ENCODE measurements at places on chromosomes 16 and 17. TPM values are rescaled to one million over a fixed set of nuclear protein-coding genes. Genes with fewer than 3 reads are reported as not detected.

GRCh38 chr17:42660692-42661345, 1.7 kb downstream of the TUBG2 start:
- DNase-seq = no peak

- no peak for DNase-seq
Measured at GRCh38 chr17:11628374-11628773, 30.1 kb downstream of the DNAH9 start.

GRCh38 chr16:8519643-8520042, 70.7 kb downstream of the TMEM114 start:
- no peak for DNase-seq

- no peak for DNase-seq
Measured at GRCh38 chr16:78060295-78060694, 37.9 kb downstream of the CLEC3A start.

DNA sequence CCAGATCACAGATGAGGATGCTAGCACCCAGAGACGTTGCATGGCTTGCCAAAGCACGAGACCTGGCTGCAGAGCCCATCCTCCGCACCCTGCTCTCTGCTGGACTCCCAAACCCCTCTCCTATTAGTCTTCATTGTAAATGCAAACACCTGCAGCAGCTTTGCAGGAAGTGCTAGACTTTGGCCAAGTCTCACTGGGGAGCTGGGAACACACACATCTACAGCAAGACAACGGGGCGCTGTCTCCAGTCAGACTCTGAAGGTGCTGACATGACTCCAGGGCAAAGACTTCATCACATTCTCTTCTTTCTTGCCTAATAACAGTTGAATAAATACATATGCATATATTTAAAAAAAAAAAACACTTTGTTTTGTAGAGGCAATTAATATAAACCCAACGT, 43.8 kb downstream of the CYTH1 start:
- no peak for DNase-seq

DNA sequence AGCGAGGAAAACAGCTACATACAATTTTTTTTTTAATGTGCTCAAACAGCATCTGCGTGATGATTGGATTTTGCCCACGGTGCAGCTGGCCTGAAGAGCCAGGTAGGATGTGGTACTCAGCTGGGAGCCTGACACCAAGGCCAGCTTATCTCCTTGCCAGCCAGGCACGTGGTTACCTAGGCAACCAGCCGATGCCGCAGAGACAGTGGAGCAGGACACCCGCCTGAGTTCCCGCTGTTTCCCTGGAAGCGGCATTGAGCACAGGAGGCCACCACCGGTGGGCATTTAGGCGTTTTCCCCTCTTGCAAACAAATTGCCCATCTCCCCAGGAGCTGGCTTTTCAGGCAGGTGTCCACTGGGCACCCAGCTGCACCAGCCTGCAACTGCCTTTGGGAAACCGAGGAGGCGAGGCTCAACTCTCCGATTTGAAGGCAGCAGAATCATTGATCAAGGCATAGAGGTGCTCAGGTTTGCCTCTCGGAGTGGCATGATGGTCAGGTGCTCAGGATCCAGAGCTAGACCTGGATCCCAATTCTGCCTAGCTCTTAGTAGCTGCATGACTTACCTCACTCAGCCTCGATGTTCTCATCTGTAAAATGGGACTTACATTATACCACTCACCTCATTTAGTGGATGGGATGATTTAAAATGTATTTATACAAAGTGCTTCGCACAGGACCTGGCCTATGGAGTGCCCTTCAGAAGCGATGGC, 137.5 kb upstream of the PLCG2 start:
- DNase-seq = no peak

DNA sequence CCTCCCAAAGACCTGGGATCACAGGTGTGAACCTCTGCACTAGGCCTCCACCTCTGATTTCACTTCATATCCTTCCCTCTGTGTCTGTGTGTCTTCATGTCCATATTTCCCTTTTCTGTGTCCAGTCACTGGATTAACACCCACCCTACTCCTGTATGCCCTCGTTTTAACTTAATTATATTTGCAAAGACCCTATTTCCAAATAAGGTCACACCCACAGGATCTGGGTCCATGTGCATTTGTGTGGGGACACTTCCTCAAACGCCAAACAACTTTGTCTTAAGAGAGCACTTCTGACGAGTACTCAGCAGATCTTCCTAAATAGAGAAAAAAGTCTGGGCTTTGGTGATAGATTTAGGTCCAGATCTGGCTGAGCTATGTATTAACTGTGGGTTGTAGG, 56.3 kb downstream of the MPHOSPH6 start:
- no peak for DNase-seq

DNA sequence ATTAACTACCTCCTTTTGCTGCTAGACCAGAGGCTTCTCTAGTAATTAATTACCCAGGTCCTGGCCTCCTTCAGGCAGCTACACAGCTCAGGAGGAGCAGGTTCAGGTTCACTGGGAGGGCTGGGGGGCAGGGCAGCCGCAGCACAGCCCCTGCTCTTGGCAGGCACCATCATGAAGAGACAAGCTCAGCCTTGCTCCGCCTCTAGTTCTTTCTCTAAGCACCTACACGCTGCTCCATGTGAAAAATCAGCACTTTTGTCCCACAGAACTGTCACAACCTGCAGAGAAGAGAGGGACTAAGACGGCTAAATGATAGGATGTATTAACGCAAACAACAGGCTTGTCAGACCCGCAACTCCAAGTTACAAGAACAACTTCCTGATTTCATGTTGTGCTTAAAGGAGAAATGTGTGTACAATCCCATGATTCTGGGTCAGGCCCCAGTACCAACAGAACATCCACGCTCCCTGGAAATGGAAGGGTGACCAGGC, 53.4 kb downstream of the GRB2 start:
- no peak for DNase-seq

DNA sequence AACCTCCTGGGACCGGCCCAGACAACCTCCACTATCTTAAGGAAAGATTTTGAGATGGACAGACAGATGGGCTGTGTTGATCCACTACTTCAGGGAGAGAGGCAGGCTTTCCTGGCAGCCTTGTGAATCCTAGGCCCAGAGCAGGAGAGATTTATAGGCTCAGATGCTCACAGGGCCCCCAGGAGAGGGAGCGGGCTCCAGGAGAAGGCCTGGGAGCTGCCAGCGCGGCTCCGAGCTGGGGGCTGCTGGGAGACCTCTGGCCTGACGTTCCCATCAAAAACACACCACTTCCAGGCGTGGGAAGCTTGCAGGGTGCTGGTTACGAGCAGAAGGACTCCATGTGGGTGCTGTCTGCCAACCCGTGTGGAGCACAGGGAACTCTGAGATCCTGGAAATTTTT, 53.2 kb downstream of the MYH11 start:
- no peak for DNase-seq

DNA sequence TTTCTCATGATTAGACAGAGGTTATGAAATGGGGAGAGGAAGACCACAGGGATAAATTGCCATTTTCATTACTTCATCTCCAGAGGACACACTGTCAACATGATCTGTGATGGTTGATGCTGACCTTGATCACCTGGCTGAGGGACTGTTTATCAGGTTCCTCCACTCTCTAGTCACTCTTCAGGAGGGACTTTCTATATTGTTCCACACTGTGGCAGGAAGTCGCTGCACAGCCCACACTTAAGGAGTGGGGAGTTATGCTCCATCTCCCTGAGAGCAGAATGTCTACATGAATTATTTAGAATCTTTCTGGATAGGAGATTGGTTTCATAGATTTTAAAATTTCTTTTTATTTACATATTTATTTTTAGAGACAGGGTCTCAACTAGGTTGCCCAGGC, 46.7 kb downstream of the CYB5B start:
- DNase-seq = no peak

DNA sequence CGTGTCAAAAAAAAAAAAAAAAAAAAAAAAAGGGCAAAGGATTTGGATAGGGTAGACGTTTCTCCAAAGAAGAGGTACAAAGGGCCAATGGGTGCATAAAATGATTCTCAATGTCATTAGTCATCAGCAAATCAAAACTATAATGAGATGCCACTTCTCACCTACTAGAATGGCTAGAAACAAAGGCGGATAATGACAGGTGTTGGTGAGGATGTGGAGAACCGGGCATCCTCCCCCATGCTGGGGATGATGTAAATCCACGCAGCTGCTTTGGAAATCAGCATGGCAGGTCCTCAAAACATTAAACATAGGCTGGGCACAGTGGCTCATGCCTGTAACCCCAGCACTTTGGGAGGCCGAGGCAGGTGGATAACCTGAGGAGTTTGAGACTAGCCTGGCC, 9.4 kb downstream of the ITGAX start:
- no peak for DNase-seq

GRCh38 chr16:17940584-17941364, 395.8 kb downstream of the NPIPA8 start:
- no peak for DNase-seq

DNA sequence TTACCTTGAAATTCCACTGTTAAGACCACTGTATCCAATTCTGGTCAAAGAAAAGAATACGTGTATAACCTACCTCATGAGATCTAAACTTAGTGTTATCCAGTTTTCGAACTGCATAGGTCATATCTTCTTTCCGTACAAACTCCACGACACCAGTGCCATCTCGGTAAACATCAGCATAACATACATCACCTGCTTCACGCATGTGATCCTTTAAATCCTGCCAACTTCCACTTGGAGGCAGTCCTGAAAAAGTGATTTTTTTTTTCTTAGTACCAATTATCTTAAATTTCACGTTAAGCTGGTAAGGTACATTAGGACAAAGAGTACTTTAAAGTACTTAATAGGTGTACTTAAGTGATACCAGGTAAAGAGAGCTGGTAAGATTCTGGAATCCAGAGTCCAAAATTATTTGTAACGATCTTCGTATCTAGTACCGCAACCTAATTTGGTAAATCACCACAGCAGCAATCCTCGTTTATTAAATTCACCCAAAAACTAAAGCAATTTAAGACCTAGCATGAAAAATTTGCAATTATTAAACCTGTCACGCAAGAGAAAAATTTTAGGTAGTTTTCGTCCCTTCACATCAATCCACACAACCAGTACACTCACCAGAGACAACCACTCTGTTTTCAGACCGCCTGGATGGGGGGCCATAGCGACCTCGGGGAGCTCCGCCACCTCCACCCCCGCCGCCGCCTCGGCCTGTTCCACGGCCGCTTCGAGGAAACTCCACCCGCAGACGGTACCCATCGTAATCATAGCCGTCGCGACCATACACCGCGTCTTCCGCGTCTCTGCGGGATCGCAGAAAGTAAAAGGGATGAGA, 1.1 kb downstream of the SRSF1 start:
- no peak for DNase-seq

GRCh38 chr16:22973522-22973921, 159.6 kb downstream of the HS3ST2 start:
- DNase-seq = no peak

- DNase-seq = no peak
Measured at GRCh38 chr17:5022171-5022711, 13.0 kb downstream of the SLC52A1 start.

- DNase-seq = no peak
Measured at GRCh38 chr16:7601100-7601499, 268.5 kb downstream of the RBFOX1 start.

DNA sequence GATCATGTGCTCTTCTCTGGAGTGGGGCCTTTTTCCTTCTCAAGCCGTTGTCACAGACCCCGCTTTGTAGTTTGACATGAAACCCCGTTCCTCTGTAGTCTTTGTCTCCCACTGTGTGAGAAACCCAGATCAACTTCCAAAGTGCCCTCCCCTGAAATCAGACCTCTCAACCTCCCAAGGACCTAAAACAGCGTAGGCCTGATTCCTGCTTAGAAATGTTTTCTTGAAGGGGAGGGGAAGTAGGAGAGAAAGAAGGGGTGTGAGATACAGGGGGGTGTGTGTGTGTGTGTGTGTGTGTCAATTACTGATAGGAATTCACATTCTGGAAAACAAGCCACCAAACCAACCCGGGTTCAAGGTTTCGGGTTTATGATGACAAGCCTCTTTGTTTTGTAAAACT, 1.4 kb downstream of the UBE2O start:
- DNase-seq = no peak

- no peak for DNase-seq
Measured at GRCh38 chr16:9596788-9597187, 505.3 kb downstream of the HAPSTR1 start.

DNA sequence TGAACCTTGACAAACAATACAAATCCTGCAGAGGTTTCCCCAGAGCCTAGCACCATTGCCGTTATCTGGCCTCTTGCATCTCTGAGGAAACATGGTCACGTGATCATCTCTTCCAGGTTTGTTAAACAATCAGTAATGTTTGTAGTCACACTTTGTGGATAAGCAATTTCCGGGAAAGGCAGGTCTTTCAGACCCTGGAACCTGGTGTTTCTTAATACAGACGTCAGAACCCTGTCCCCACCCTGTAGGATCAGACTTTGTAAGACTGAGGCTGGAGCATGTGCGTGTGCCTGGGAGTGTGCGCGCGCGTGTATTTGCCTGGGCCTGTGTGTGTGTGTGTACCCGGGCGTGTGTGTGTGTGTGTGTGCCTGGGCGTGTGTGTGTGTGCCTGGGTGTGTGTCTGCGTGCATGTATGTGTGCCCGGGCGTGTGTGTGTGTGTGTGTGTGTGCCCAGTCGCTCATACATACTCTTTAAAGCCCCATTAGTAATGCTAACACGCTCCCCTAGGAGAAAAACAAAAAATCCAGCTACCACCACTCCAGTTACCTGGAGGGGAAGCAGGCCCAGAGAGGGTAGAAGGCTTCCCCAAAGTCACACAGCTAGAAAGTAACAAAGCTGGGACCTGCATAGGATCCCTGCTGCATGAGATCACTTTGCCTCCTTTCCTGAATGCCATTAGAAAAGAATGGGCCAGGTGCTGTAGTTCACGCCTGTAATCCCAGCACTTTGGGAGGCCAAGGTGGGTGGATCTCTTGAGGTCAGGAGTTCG, 5.3 kb downstream of the CTNS start:
- DNase-seq = no peak

GRCh38 chr17:46121841-46122485, 71.3 kb downstream of the KANSL1 start:
- no peak for DNase-seq

DNA sequence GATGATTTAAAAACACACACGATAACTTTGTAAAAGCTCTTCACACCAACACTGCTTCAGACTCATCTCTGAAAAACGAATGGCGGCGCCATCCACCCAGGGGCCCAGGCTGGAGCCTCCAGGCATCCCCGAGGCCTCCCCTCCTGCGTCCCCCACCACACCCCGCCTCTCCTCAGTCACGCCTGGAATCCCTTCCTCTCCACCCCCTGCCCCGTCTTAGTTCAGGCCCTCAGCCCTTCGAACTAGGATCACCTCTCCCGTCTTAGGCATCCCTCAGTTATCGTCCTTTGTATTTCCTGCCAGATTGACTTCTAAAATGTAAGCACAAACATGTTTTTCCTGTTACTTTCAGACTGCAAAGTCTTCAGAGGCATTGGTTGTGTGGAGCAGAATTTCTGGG, 58.3 kb downstream of the NDEL1 start:
- no peak for DNase-seq

- no peak for DNase-seq
Measured at GRCh38 chr17:12310811-12311210, 290.1 kb downstream of the MAP2K4 start.

MAP2K4 gene
- 22.2 TPM for total RNA-seq

IL17C gene
- total RNA-seq = not detected

KRT16 gene
- 6.6 TPM for total RNA-seq

SLC6A2 gene
- 0.59 TPM for total RNA-seq

CPNE7 gene
- total RNA-seq = 10.0 TPM

TBC1D3H gene
- total RNA-seq = not detected

NSRP1 gene
- total RNA-seq = 55.5 TPM

TP53TG3 gene
- total RNA-seq = not detected

NUBP2 gene
- total RNA-seq = 93.9 TPM

HOXB13 gene
- total RNA-seq = not detected

PTX4 gene
- not detected for total RNA-seq

GJD3 gene
- total RNA-seq = not detected

Measured in tibial nerve (tissue), 4 donors.